Caudate nucleus (tissue), 63 donors: ENCODE measurements at places on chromosomes 6 and 20.

- no peak for DNase-seq
Measured at GRCh38 chr6:170429450-170429849, 122.9 kb downstream of the FAM120B start.

- no peak for DNase-seq
Measured at GRCh38 chr6:29489286-29489685, 1.5 kb upstream of the MAS1L start.

DNA sequence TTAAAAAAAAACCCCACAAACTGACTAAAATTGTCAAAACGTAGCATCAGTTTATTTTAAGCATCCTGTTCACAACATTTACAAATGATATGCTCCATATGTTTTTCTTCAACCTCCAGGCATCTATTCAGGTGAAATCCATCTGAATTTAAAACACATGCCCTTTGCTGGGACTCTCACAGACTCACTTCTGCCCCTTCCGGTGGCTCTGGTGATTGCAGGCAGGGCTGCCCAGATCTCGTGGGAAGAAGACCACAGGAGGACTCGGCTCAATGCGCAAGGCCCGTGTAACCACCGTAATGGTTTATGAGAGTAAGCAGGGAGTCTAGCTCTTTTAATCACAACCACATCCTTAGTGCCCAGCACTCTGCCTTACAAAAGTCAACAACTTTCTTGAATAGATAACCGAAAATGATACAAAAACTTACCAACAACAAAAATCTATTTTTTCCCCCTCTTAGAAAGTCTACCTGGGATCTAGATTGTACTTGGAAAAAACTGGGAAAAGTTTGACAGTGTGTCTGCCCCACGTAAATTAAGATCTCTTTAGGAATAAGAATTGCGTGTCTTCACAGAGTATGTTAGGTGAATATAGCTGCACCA lies 139.1 kb downstream of the KIF16B start:
- no peak for DNase-seq

- DNase-seq = no peak
Measured at GRCh38 chr6:161578478-161578877, 304.6 kb upstream of the AGPAT4 start.

GRCh38 chr20:25355011-25355595 lies 35.5 kb downstream of the ABHD12 start:
- no peak for DNase-seq

GRCh38 chr6:3852391-3852790 lies 3.2 kb downstream of the FAM50B start:
- DNase-seq = no peak

DNA sequence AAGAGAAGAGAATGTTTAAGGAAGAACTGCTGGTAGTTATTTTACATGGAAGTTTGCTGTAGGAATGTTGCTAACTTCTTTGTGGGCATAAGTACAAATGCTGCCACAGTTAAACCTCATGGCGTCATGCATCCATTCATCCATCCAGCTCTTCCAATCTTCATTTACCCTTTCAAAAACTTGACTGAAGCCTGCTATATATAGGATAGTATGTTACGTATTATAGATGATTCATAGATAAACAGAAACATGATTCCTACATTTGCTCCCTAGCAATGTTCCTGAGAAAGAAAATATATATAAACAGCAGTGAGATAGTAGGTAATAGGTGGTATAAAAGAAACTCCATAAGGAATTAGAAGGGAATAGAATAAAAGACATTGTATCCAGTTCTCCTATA lies 93.7 kb downstream of the NDUFAF5 start:
- DNase-seq = no peak

- DNase-seq = no peak
Measured at GRCh38 chr6:148323344-148323743, 19.3 kb upstream of the SASH1 start.

- no peak for DNase-seq
Measured at GRCh38 chr6:139003751-139004150, 15.7 kb upstream of the REPS1 start.

- no peak for DNase-seq
Measured at GRCh38 chr6:5814116-5814515, 192.6 kb downstream of the NRN1 start.

GRCh38 chr6:92047152-92047850 lies 1372.1 kb downstream of the EPHA7 start:
- no peak for DNase-seq

GRCh38 chr6:122020588-122021264 lies 378.7 kb upstream of the HSF2 start:
- DNase-seq = no peak

DNA sequence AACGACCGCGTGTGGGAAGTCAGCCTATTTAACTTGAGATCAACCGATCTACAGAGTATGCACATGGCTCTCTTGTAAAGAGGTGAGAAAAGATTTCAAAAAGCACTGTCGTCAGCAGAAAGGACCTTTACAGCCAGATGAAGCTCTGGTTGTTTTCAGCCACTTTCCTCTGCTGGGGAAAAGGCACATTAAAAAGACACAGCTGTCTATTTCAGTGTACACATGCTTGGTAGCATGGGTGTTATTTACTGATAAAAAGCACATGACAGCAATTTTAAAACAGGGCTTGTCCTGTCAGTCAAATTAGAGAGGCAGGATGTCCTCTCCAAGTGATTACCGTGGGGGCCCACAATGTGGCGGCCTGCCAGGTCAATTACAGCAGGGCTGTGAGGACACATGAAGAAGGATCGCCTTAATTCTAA lies 188.9 kb downstream of the PRKN start:
- no peak for DNase-seq

DNA sequence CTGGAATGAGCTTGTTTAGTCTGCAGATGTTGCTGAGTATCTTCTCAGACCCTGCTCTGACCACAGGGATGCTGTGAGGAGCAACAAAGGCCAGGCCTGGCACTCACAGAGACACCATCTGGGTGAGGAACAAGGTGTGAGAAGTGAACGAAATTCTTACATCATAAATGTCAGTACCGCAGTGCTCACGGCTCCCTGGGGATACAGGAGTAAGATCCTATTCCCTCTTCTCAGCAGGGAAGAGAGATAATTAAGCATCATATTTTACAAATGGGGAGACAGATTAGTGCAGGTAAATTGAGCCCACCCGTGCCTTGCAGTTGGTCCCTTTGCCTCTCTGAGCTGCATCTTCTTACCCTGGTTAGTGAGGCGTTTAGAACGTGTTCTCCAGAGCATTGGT lies 106.2 kb downstream of the DTD1 start:
- DNase-seq = no peak

- DNase-seq = no peak
Measured at GRCh38 chr20:43563429-43563828, 4.6 kb downstream of the SGK2 start.

DNA sequence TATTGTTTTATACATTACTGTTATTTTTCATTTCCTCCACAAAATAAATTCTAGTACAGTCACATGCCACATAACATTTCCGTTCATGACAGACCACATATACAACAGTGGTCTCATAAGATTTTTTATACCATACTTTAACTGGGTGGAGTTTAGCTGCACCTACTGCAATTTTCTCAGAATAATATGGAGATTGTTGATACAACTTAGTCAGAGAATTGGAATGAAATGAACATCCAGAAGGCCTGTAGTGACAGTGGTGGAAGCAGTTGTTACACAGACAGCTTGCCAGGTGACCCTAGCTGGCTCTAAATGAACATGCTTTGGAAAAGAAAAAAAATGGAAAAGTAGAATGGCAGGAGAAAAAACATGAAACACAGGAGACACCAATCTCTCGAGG lies 183.2 kb upstream of the TCF21 start:
- no peak for DNase-seq

GRCh38 chr6:4413073-4413472 lies 277.7 kb upstream of the ECI2 start:
- DNase-seq = no peak

DNA sequence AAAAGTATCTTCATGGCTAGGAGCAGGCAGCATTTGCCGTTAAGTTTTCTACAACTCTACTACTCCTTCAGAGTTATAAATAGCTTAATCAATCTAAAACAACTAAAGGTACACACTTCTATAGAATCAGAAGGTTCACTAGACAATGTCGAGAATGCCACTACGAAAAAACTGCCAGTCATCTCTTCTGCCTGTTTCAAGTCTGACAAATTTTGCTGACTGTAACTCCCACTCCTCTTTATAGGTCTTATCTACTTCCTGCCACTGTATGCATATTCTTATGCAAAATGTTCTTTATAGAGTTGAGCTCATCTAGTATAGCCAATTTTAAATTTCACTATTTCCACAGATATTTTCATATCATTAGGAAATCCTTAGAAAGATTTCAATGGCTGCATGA lies 160.1 kb downstream of the EYS start:
- no peak for DNase-seq

GRCh38 chr6:44247338-44248302 lies 719 bp downstream of the HSP90AB1 start:
- DNase-seq = peak; percentile 78

GRCh38 chr20:63032861-63033793 lies 26.4 kb upstream of the BHLHE23 start:
- no peak for DNase-seq

GRCh38 chr20:33250666-33251065 lies 14.9 kb downstream of the BPIFA1 start:
- DNase-seq = no peak

GRCh38 chr6:139547804-139548203 lies 173.4 kb upstream of the CITED2 start:
- no peak for DNase-seq

- DNase-seq = no peak
Measured at GRCh38 chr6:119541132-119541905, 191.8 kb upstream of the MAN1A1 start.

GRCh38 chr6:32752580-32752979 lies 10.8 kb downstream of the HLA-DQB2 start:
- DNase-seq = no peak

DNA sequence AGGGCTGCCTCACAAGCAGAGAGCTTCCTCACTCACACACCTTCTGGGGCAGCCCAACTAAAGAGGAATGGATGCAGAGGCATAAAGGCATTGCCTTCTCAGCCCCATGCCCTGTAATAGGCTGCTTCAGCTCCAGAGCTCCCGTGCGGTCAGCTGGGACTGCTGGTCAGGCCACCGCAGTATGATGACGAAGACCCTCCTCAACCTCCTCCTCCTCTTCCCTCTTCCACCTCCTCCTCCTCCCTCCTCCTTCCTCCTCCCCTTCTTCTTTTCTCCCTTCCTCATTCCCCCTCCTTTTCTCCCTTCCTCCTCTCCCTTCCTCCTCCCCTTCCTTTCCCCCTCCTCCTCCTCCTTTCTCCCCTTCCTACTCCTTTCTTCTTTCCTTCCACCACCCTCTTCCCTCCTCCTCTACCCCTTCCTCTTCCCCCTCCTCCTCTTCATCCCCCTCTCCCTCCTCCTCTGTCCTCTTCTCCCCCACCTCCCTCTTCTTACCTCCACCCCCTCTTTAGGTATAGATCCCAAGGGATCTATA lies 465.3 kb upstream of the CDH4 start:
- no peak for DNase-seq
